ENCODE measurements at places on chromosomes 7 and 10.

GRCh38 chr10:123515661-123516060 lies 150.5 kb upstream of the GPR26 start:
- DNase-seq, result no peak

DNA sequence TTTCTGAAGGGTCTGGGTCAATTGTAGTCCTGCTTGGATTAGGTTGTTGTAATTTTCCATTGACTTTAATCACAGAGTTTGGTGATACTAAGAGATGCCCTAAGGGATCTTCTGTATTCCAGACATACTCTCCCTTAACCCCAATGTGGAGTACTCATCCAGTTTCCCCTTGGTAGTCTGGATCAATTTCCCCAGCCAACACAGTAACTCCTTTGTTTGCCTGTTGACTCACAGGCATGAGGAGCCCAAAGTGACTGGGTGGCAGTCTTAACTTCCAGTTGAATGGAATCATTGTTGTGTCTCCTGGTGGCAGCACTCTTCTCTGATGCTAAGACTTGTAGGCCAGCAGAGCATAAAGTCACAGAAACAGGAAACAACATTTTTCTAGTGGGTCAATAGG lies 41.5 kb upstream of the PIK3CG start:
- no peak for DNase-seq

- DNase-seq, result no peak
Observed at GRCh38 chr10:110410329-110411046, 87.2 kb upstream of the DUSP5 start.

DNA sequence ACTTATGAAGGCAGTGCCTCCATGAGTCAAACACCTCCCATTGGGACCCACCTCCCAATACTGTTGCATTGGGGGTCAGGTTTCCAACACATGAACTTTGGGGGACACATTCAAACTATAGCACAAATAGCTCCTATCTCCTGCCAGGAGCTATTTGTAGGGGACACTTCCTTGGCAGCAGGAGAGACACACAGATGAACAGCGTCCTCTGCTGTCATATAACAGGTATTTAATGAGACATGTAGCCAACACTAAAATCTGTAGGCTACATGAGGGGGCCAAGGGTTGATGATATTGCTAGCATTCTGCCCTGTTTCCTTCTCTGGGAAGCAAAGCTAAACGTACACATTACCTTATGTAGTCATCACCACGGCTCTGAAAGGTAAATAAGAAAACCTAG lies 2.6 kb upstream of the GPR26 start:
- no peak for DNase-seq

DNA sequence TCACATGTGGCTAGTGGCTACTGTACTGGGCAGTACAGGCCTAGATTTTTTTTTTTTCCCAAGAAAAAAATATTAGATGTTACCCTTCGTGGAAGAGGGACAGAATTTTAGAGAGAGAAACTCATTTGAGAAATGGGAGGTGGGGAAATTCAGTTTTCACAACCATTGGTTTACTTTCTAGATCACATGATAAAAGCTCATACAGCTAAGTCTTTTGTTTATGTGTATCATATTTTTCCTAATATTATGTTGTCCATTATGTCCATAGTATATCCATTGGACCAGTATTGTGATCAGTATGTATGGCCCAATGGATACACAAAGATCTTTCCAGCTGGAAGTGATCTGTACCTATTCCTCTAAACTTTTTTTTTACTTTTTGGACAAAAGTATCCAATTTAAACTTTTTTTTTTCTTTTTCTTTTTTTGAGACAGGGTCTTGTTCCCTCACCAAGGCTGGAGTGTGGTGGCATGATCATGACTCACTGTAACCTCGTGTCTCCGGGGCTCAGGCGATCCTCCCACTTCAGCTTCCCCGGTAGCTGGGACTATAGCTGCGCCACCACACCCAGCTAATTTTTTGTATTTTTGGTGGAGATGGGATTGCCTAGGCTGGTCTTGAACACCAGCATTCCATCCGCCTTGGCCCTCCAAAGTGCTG lies 4.1 kb downstream of the CALU start:
- no peak for DNase-seq

GRCh38 chr10:2392145-2392812 lies 655.0 kb upstream of the ADARB2 start:
- DNase-seq, result no peak

- DNase-seq, result no peak
Observed at GRCh38 chr7:112938863-112939573, 147.6 kb downstream of the GPR85 start.

- DNase-seq, result no peak
Observed at GRCh38 chr7:19318287-19318686, 173.1 kb upstream of the FERD3L start.

DNA sequence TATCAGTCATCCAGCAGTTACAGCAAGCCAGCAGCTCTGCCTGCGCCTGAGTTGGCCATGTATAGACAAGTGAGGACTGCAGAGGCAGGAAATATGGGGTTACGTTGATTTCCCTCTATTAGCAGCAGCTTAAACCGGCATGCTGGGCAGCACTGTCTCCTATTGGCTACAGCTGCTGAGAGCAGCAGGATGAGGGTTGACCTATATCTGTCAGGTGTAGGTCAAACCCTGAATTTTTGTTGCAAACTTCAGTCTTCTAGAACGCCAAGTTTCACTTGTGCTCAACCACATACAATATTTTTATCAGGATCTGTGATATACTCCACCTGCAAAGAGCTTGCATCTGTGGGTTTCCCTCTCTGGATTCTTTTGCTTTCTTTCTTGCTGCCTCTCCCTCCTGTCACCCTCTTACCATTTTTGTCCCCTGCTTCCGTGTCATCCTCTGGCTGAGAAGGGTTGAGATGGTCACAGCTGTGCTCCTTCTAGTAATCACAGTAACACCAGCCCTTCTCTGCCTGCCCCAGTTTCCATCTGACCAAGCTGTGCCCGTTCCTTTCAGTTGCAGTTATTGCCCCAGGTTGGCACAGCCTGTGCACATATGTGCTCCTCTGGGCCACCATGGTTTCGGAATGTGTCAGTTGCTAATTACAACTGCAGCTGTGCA lies 23.8 kb upstream of the GLCCI1 start:
- peak; percentile 46 for DNase-seq

DNA sequence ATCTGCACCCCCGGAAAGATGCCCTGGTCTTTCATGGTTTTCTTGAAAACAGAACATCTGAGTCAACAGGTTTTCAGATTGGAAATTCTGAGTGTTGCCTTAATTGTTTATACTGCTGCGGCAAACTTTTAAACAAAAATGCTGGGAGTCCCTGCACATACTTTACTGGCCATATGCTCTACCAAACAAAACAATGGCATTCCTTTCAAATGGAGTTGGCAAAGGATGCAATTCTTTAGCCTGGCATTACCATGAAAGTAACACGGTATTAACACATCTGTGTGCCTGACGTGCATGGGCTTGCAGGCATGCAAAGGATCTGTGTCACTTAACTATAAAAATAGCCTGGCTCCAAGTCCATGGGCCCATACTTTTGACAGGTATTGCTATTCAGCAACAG lies 4.2 kb downstream of the INHBA start:
- no peak for DNase-seq

DNA sequence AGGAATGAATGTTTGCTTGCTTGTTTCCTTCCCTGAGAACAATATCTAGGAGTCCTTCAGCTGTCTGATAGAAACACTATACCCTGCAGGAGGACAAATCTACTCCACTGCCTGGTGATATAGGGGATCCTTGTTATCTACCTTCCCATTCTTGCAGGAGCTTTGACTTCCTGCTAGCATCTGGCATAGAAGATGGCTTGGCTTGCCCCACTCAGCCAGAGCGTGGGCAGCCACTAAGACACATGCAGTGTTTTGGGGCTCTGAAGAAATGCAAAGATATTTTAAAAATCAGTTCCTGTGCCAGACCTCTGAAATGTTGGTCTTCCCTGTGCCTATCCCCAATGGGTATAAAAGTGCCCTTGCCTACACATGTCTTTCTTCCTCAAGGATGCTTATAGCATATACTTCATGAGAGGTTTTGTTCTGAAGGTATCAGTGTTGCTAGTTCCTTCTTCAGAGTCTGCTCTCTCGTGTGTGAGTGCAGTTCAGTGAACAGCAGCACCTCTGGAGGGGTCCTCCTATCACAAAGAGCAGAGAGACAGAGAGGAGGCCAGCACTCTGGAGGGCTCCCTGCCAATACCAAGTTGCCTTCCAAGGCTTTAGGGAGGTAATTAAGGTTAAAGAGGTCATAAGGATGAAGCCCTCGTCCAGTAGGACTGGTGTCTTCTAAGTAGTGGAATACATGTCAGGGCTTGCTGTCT lies 149.1 kb upstream of the CALCR start:
- no peak for DNase-seq

DNA sequence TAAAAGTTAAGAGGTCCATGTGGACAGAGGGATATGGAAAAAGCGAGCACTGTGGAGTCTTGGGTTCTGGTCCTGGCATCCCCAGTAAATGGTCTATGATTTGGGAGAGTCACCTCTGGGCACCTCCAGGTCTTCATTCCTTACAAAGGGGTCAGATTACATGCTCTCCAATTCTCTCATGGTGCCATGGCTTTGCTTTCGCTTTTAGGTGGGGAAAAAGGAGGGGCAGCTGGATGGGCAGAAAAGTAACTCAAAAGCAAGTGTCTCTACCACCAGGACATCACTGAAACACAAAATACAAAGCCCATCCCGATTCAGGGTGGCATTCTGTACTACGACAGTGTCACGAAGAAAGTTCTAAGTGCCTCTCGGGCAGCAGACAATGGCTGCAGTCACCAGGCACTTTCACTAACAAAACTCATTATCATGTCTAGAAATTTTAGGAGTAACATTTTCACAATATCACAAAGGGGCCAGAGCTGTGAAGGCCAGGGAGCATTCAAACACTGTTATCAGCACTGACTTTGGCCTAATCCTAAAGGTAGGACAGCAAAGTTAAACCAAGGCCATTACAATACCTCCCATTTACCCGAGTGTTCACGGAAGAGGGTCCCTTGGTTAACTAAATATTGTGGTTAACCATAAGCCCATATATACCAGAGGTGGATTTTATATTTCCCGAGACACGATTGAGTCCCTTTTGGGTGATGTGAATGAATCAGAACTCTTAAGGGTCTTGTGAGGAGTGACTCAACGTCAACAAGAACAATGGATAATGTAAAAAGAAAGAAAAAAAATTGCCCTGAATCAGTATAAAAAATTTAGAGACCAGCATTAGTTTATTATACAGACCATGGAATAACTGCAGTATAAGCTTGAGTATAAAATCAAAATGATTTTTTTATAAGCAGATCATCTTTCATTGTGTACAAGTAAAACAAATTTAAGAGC lies 2.5 kb downstream of the PSAP start:
- DNase-seq, result no peak

- DNase-seq, result no peak
Observed at GRCh38 chr7:90345595-90346335, 751 bp upstream of the GTPBP10 start.

DNA sequence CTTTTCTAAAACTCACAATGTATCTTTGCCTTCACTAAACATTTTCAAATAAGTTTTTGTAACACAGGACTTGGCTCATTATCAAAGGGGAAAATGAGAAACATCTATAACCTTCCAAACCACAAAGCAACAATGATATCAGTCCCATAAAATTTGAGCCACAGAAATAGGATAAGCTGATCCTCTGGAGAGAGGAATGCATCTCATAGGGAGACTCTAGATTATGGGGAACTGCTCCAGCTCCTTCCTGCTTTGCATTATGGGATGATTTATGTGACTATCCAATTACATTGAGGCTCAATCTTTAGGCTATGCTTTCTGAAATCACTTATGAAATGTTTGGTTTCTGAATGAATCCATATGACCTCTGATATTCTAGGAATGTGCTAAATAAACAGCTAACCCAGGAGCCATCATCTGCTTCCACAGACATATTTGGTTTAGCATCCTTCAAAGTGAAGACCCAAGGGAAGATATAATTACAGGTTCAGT lies 70.4 kb downstream of the CUBN start:
- DNase-seq, result no peak

- no peak for DNase-seq
Observed at GRCh38 chr10:96995851-96996250, 163.8 kb downstream of the LCOR start.

DNA sequence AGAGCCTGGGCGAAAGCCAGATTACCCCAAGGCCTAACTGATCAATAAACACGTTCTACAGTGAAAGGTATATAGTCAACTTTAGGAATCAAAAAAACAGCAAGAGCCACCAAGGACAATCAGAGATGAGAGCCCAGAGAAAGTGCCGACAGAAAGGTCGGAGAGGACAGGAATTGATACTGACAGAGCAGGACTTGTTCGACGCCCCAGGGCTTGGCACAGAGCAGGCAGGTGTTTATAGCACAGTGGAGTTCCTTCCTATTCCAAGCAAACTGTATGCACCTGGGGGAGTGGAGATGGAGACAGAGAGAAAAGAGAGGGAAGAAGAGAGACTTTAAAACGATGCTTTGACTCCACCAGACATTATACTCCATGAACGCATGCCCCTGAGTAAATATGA lies 39.5 kb downstream of the PPP1R3C start:
- DNase-seq, result no peak

DNA sequence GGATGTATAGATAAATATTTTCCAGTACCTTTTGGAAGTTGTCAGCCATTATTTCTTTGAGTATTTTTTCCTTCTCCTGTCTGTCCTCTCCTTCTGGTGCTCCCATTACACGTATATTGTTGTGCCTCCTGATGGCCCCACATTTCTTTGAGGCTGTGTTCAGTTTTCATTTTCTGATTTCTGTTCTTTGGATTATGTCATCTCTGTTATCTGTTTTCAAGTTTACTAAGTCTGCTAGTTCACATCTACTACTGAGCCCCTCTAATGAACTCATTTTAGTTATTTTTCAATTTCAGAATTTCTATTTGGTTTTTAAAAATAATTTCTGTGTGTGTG lies 16.3 kb downstream of the RBM33 start:
- DNase-seq, result no peak

DNA sequence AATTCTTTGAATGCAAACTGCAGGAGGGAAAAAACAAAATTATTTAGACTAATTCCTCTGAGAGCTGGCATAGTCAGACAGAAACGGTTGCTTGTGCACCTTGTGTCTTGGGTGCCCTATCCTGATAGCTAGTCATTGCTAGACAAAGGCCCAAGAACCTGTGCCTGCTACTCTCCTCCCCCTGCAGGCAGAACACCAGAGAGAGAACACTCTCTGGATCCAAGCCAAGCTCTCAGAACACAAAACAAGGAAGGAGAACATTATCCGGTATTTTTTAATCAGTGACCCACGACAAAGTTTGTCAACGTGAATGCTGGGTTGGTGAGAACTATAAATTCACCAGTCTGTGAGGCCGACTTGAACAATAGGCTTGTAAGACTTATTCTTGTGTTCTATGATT lies 18.8 kb upstream of the PPP1R9A start:
- DNase-seq, result no peak

DNA sequence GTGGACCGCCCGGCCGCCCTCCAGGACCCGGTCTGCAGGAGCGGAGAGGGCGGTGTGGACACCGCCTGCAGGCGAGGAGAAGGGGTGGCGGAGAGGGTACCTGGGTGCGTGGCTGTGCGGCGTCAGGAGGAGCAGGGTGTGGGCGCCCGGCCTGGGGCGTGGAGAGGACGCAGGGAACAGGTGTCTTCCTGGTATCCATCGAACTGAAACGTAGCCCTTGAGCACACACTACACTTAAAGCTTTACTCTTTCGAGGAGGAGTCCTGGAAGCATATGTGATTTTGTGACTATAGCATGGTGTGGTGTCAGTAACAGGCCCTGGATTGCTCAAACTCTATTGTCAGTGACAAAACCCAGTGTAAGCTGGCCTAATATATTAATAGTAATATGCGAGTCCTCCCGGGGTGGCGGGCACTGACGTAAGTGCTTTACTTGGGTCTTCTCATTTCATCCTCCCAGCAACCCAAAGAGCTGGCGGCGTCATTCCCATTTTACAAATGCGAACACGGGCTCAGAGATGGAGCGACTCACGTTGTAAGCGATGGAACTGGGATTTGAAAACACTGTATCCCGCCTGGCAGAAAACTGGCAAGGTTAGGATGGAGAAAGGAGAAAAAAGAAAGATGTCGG lies 508 bp upstream of the TECPR1 start:
- no peak for DNase-seq

Measured in T-helper 2 cell treated with Interferon-gamma antibody and Interleukin-4, amounts not matched to agents 5 μg/mL and 100 μg/mL, for 36 hours (primary cell).